ENCODE measurements at places on chromosomes 1 and 21.

GRCh38 chr21:45033791-45034555 is 40.4 kb upstream of the ADARB1 start:
- no peak for DNase-seq

GRCh38 chr1:186849826-186850225 is 21.1 kb downstream of the PLA2G4A start:
- DNase-seq, result no peak

DNA sequence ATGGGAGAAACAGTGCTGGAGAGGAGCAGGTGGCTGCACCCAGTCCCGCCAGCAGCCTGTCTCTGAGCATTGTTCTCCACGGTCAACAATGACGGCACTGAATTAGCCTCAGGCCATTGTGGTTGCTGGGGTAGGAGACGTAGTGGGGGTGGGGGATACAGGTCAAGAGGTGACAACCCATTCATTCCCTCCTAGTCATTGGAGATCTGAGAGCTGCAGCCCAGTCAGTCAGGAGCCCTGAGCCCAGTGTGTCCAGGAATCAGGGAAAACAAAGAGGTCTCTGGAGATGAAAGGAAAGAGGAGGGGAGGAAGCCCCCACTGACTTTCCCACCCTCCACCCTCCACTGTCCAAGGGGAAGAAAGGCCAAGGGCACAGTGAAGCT is 15.3 kb downstream of the SMIM12 start:
- DNase-seq, result no peak

DNA sequence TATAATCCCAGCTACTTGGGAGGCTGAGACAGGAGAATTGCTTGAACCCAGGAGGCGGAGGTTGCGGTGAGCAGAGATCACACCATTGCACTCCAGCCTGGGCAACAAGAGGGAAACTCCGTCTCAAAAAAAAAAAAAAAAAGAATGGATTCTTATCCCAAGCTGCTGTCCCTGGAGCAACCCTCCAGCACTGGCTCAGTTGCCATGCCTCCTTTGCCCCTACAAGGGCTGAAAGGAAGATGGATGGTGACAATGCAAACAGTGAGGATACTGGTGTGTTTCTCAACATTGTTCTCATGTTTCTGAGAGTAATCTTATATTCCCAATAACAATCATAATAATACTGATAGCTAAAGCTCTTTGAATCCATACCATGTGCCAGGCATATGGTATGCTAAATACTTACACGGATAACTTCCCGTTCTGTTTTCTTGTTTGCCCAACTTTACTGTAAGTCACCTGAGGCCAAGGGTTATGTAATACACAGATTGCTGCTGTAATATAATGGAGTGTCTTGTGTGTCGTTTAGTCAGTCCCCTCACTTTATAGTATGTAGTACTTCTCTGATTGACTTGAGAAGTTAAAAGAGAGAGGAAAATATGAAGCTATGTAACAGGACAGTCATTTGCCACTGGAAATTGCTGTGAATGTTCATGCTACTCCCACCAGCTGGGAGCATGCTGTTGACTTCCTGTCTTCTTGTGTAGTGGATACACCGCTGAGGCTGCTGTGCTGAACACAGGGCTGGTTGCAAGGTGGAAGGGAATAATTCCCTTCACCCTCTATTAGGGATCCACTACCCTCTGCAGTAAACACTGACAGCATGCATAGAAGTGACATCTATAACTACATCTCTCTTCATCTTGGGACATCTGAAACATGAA is 153.6 kb downstream of the CNIH3 start:
- DNase-seq, result no peak

DNA sequence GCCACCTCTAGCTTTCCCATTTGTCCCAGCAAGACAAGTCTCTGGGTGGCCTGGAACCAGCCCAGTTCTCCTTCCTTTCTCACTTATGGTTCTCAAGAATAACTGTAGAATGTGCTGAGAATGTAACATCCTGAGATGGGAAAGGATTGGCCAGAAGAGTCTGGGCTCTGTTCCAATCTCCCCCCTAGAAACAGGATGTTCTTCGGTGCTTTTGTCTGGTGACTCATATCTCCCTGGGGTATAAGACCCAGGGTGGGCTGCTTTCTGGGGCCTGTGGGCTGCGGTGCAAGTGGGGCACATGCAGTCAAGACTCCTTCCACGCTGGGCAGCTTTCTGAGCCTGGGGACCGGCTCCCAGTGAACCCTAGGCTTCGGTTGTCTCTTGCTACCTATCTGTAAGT is 251.2 kb upstream of the POU3F1 start:
- DNase-seq, result no peak

GRCh38 chr1:177442584-177442983 is 271.8 kb downstream of the BRINP2 start:
- DNase-seq, result no peak

- no peak for DNase-seq
Observed at GRCh38 chr1:2229037-2229864, 1.1 kb downstream of the SKI start.

- DNase-seq, result no peak
Observed at GRCh38 chr1:159208175-159208825, 3.6 kb downstream of the ACKR1 start.
